ENCODE measurements at places on chromosomes 5 and 9.

GRCh38 chr9:117951127-117951526 lies 246.9 kb downstream of the TLR4 start:
- DNase-seq = no peak

GRCh38 chr5:99369797-99370593 lies 441.2 kb upstream of the CHD1 start:
- no peak for DNase-seq

DNA sequence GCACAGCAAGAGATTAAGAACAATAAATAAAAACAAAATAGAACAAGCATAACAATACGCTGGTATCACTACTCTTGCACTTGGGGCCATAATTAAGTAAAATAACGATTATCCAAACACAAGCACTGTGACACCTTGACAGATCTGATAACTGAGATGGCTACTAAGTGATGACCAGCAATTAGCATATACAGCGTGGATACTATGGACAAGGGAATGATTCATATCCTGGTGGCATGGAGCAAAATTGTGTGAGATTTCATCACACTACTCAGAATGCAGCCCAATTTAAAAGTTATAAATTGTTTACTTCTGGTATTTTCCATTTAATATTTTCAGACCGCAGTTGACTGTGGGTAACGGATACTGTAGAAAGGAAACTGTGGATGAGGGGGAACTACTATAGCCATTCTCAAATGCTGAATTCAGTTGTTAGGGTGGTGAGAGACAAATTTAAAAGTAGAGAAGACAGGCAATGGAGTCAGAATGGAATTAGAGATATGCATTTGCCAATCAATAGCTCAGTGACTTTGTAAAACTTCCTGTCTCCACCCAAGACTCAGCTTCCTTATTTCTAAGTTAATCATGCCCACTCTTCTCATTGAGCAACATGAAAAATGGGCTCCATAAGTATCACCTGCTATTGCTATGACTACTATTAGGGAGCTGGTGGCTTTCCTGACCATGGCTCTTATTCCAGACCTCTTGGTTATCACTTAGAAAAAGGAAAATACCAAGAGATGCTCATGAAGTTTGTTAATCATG lies 300.8 kb downstream of the TRIM32 start:
- no peak for DNase-seq

GRCh38 chr9:80602291-80602690 lies 1030.5 kb downstream of the TLE4 start:
- no peak for DNase-seq

GRCh38 chr9:7639471-7639870 lies 160.1 kb downstream of the DMAC1 start:
- DNase-seq = no peak
